ENCODE measurements at places on chromosomes 2 and 18.

DNA sequence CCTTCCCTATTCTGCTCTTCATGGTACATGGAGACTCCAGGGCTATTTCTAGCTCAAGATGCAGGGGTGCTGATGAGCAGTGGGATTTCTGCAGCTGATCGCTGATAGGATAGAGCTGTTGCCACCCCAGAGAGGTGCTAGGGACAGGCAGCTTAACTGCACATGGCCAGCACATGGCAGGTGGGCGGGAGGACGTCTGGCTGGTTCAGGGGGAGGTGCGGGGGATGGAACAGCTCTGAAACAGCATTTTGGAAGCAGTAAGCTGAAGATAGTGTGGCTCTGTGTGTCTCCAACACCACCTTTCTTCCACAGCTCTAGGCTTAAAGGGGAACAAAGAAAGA is 151.9 kb upstream of the PELI1 start:
- no peak for DNase-seq

DNA sequence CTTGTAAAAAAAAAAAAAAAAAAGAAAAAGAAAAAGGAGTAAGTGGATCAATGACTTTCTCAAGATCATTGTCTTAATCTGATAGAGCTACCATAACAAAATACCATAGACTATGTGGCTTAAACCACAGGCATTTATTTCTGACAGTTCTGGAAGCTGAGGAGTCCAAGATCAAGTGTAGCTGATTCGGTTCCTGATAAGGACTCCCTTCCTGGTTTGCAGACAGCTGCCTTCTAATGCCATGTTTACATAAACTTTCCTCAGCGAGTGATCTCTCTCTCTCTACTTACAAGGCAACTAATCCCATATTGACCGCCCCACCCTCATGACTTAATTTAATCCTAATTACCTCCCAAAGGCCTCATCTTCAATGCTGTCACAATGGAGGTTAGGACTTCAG is 36.5 kb upstream of the SIX2 start:
- peak; percentile 40 for DNase-seq

DNA sequence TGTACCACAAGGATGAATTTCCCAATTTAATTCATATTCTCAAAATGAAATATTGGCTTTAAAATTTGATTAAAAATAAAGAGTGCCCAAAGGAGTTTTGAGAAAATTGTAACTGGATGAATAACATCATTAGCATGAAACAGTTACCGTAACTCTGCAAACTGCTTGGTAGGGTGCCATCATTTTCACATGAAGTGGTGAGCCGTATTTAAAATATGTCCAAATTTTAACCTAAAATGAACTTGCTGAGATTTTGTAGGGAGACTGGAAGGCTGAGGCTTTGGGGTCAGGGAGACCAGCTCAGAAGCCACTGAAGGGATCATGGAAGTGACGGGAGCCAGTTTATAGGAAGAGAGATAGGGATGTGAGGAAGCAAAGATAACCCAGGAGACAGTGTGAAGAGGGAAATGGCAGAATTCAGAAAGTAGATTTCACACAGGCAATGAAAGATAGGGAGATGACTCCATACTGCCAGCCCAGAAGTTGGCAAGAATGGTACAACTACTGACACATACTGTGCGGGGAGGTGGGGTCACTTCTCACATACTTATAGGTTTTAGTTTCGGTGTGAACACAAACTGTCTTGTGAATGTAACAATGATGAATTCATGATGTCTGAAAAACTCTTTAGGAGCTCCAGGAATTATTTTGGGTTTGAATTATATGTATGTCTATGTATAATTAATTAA is 53.8 kb downstream of the EFEMP1 start:
- DNase-seq, result no peak

DNA sequence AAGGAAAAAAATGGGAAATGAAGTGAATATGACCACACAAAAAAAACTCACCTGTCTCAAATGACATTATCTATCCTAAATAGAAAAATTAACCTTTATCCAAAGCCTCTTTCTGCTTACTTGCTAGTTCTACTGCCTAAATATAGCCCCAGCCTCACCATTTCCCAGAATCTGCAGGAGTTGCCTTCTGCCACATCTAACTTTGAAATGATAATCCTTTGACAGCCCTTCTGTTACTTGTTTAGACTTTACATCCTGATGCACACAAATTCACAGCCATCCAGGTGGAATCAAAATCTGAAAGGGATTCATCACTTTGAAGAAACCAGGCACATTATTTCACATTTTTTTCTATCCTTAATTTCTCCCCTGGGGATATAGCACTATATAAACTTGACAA is 1356.2 kb upstream of the NXPH2 start:
- no peak for DNase-seq

DNA sequence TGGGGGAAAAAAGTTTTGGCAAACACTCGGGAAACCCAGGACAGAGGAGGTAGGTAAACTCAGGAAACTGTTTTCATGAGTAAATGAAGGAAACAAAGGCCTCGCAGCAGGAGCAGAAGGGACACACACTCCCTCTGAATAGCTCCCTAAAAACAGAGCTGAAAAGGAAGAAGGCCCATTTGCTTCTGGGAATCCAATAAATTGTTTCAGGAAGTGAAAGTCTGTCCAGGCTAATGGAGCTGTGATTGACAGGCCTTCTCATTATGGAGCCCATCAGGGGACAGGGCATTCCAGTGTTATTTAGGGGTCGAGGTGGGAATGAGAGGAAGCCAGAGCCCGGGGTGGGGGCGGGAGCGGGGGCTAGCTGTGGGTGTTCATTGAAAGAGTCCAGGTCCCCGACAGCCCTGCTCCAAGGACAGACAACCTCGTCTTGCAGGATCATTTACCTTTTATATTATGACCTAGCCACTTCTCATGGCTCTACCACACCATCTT is 81.2 kb downstream of the GBX2 start:
- DNase-seq, result no peak
